ENCODE measurements at places on chromosomes 7 and 10.

GRCh38 chr10:58086144-58086762 lies 181.4 kb downstream of the IPMK start:
- no peak for DNase-seq

GRCh38 chr10:71494980-71495381 lies 98.3 kb downstream of the CDH23 start:
- DNase-seq = no peak

DNA sequence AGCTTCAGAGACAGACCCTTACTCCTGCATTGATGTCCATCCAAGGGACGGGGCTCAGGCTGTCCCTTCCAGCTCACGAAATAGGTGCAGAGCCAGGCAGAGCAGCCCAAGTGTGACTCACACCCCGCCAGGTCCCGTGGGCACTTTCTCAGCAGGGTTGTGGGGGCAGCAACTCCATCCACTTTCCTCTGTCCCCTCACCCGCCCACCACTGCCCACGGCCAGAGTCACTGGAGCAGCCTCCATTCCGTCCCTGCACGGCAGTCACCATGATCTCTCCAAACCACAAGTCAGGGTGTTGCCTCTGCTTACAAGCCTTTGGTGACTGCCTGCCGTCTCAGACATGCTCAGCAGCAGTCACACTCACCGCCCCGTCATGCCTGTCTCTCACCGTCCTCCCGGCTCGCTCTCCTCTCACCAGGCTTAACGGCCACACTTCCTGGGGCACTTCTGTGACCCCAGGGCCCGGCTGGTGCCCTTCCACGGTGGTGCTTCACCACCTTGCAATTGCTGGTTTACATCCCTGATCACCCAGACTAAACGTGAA lies 39.3 kb downstream of the CALML3 start:
- peak; percentile 45 for DNase-seq

- DNase-seq = no peak
Observed at GRCh38 chr10:64846700-64847099, 1325.5 kb downstream of the REEP3 start.

DNA sequence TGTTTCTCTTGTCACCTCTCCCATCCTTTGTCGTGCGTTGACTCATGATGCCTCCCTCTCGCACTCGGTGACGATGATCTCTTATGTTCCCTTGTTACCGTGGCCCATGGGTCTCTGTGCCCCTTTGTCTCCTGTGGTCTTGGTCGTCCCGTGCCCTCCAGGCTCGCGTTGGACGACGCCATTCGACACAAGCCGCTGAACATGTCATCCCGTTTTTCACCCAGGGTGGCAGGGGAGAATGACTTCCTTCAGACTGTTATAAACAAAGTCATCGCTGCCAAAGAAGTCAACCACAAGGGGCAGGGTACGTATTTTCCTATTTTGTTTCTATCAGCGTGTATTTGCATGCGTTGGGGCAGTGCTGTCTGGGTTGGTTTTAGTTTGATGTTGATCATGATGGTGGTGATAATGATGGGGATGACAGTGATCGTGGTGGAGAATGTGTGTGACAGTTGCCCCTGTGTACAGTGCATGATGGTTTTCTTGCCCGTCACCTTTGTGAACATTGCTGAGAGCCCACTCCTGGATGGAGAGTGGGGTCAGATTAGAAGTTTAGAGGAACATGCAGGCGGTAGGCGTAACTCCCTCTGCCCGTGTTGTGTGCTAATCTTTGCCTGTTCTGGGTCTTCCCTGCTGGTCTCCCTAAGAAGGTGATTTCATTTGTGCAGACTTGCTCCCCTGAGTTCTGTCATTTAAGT lies 107.0 kb downstream of the DOCK1 start:
- no peak for DNase-seq

DNA sequence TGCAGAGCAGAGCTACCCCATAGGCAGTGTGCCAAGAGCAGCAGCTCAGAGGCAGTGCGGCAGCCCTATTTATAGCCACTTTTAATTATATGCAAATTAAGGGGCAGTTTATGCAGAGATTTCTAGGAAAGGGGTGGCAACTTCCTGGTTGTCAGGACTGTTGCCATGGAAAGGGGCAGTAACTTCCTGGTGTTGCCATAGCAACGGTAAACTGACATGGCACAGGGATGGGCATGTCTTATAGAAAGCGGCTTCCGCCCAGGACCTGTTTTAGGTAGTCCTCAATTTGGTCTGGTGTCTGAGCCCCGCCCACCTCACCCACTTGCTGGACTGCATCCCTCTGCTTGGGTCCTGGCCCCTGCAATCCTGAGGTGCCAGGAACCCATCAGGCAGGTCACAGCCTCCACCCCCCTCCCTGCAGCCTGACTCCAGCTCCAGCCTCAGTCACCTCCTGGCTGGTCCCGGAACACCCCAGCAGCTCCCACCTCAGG lies 115.8 kb downstream of the TMEM130 start:
- DNase-seq = no peak

- DNase-seq = no peak
Observed at GRCh38 chr7:18020138-18020715, 7.4 kb downstream of the PRPS1L1 start.

GRCh38 chr10:129328546-129328945 lies 138.5 kb upstream of the MGMT start:
- DNase-seq = no peak

GRCh38 chr10:102628451-102628911 lies 15.8 kb upstream of the TRIM8 start:
- DNase-seq = no peak

- no peak for DNase-seq
Observed at GRCh38 chr7:70679661-70680060, 452.3 kb upstream of the GALNT17 start.

DNA sequence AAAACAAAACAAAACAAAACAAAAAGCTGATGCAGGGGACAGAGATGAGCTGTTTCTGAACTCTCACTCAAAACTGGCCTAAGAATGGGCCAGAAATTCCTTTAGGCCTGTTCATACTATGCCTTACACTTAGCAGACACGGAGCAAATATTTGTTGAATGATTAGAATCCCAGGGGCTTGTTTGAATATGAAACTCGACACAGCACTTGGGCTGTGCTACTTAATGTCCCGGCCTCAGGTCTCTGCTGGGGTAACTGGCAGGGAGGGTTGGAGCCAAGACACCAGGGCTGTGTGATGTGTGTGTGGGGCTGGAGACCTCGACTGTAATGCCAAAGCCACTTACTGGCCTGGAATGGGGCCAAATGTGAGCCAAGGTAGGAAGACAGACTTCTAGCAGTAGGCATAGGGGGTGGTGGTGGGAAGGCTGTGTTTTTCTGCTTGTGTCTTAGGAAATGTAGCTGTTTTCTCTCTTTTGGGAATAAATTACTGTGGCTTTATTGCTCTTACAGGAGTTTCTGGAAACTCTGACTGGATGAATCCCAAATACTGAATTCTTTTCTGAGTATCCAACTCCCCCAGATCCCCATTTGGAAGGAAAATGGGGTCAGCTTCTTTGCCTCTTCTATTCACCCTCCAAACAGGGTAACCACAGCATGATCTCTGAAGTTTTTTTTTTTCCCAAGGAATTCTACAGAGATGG lies 66.7 kb downstream of the EMX2 start:
- no peak for DNase-seq

GRCh38 chr10:78658645-78659597 lies 409.8 kb upstream of the ZMIZ1 start:
- DNase-seq = no peak
